ENCODE measurements at places on chromosomes 2 and 18. TPM values are rescaled to one million over a fixed set of nuclear protein-coding genes. Genes with fewer than 3 reads are reported as not detected.

DNA sequence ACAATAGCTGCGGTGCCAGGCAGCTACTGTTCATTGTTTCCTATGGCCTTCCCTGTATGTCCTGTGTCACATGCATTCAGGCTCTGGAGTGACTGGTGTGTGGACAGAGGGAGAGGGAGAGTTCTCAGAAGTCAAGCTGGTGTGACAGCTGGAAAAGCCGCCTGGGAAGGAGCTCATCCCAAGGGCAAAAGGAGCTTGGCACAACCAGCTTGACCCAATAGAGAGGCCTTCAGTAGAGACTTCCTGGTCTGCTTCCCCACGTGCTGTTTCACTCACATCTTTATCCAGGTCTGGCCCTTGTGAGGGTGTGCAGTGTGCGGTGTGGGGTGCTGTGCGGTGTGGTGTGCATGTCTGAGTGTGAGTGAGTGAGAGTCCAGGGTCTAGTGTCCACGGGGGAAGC lies 11.1 kb upstream of the NT5DC4 start:
- DNase-seq, result no peak

GRCh38 chr2:208426412-208427045 lies 19.9 kb downstream of the PTH2R start:
- DNase-seq, result no peak

DNA sequence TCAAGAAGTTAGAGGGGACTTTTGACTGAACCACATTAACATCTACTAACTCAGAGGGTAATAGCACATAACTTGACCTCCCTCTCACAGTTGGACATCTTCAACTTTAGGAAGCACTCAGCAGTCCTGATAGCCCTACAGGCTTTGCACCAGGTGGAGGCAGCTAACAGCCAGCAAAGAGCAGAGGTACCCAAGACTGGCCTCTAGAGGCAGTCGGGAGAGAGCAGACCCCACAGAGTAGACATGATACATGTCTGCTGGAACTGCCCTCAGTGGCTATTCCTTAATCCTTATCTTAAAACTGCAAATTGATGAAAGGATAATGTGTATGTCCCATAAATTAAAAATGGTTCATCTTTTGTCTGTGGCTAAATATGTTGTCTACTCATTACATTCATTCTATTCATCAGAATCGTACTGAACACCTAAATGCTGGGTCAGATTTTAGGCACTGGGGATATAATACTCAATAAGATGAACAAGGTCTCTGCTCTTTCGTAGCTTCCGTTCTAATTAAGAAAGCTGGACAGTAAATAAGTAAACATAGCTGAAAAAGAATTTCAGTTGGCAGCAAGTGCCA lies 49.8 kb downstream of the CAB39 start:
- no peak for DNase-seq

DNA sequence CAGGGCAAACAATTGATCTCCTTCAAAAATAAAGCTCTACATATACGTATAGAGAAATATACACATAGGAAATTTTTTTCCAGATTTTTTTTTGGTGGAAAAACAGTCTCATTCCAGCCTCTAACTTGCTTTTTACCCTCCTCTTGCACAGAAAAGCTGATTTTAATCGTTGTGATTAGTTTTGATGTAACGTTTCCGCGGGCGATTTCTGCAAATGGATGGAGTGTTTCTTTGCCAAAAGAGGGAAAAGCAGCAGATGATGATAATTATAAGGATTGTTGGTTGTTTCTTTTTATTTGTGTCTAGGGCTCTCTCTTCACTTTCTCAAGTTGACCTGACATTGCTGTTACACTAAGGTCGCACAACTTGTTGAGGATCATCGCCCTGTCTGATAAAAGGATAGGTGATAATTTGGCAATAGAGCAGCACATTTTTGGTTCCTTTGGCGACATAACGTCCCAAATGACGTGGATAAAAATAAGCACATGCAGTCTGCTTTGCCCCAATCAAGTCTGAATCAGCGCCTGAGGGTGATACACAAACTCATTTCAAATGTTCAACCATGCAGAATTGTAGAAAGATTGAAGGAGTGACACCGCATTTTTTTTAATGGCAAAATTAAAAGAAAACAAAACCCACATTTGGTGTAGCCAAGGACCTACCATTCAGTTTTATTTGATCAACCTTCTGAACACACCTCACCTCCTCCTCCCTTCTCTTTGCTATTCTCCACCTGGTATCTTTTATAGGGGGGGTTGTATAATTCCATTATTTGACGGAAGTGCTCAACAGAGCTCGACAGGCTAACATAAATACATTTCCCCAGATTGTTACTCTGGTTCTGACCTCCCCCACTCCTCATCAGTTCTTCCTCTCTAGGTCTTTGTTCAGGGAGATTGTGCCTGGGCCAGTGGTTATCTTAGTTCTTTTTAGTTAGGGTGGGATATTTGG lies 109.6 kb upstream of the KCTD1 start:
- no peak for DNase-seq

DNA sequence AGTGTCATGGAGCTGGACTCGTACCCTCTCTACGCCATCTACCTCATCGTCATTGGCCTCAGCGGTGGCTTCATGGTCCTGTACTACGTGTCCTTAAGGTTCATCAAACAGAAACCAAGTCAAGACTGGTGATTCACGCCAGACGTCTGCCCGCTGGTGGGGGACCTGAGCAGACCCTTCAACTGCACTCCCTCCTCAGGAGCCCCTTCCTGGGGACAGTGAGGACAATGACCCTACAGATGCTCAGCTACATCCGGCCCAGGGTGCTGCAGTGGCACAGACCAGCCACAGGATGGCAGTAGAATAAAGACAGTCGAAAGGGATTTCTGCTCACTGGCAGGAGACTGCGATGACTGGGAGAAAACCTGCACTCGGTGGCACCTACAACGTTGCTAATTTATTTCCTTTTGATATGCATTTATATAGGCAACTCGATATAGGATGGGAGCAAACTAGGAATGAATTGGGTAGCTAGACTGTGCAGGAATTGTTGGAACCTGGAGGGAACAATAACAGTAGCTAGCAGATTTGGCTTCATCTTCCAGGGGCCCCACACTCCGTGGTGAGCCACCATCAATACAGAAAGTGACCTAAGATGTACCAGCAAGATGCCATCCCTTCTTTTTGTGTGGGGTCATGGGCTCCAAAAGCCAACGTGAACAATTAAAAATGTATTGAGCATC lies 39.2 kb downstream of the ABCG8 start:
- no peak for DNase-seq

- DNase-seq, result no peak
Observed at GRCh38 chr2:23761638-23762037, 165.3 kb downstream of the ATAD2B start.

- peak; percentile 31 for DNase-seq
Observed at GRCh38 chr2:20642055-20642971, 8.6 kb downstream of the HS1BP3 start.

- DNase-seq, result no peak
Observed at GRCh38 chr2:180871649-180872048, 108.8 kb upstream of the UBE2E3 start.

GRCh38 chr2:64727843-64728463 lies 74.2 kb upstream of the SERTAD2 start:
- DNase-seq, result no peak

- no peak for DNase-seq
Observed at GRCh38 chr18:79129120-79129519, 59.9 kb downstream of the ATP9B start.

GRCh38 chr2:166334805-166335204 lies 40.9 kb downstream of the SCN9A start:
- no peak for DNase-seq

DNA sequence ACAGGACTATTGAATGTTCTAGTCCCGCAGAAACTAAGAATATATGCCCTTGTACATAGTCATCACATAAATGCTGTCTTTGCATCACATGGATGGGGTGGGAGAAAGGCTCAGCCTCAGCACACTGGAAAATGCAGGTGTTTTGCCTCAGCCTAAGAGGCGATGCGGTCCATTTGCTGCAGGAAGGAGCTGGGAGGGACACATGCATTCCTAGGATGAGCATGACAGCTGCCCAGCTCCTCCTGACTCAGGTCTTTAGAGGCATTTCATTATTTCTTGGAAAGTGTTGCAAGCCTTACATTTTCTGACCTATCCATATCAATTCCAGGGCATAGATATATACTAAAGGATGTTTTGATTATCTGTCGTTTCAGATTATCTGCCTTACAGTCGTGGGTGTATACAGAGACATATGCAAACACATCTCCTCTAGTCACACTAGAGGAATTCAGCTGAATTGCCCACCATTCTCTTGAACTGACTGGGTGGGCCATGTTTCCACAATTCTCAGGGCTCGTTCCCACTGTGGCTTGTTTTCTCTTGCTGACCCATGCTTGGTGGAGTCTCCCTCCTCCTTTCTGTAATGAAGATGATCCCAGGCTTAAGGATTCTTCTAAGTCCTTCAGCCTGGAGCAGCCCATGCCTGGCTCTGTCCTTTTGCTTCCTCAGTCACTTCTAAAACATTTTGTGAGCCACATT lies 156.9 kb downstream of the SETBP1 start:
- no peak for DNase-seq

GRCh38 chr18:58267493-58267892 lies 223.5 kb downstream of the NEDD4L start:
- no peak for DNase-seq

DNA sequence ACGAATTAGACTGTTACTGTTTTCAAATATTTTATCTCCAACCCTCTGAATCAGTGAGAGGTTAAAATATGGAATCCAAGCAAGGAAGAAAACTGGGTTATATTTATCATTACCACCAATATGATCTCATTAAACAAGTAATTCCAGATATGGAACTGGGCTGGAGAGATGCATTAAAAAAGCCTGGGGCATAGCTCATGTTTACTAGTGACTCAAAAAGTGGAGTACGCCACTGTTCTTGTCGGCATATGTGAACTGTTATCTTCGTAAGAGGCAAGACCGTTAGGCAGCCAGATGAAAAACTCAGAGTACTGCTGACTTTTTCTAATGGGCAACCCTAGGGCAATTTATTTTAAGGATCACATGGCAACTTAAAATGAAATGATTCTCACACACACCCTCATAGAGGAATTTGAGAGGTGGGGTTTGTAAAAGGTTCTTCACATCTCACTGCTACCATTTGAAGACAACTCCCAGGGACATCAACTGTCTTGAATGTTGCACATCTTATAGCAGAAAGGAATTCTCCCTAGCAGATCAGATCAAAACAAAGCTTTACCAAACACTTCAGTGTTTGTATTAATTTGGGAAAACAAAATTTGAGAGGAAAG lies 105.2 kb upstream of the TFCP2L1 start:
- no peak for DNase-seq

- no peak for DNase-seq
Observed at GRCh38 chr2:205776720-205777119, 94.4 kb downstream of the NRP2 start.

DNA sequence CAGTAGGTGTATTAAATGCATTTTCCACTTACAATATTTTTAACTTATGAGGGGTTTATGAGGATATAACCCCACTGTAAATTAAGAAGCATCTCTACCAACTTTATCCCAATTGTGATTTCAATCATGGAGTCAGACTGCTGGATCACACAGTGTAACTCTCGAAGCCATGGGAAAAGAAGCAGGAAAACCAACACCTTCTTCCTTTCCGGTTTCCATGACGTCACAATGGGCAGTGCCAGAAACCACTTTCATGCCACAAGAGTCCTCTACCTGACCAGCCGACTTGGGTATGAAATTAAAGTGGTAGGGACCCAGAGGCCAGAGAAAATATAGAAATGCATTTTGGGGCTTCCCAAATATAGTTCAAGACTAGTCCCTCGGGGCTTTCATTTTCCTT lies 4.2 kb downstream of the RNF152 start:
- DNase-seq, result no peak

- DNase-seq, result no peak
Observed at GRCh38 chr18:48975817-48976649, 25.3 kb upstream of the SMAD7 start.

- DNase-seq, result no peak
Observed at GRCh38 chr18:26424428-26425147, 123.8 kb downstream of the KCTD1 start.

- DNase-seq, result no peak
Observed at GRCh38 chr2:216047397-216047796, 34.0 kb upstream of the MREG start.

GRCh38 chr18:53790786-53791185 lies 433.7 kb downstream of the MBD2 start:
- DNase-seq, result no peak

DNA sequence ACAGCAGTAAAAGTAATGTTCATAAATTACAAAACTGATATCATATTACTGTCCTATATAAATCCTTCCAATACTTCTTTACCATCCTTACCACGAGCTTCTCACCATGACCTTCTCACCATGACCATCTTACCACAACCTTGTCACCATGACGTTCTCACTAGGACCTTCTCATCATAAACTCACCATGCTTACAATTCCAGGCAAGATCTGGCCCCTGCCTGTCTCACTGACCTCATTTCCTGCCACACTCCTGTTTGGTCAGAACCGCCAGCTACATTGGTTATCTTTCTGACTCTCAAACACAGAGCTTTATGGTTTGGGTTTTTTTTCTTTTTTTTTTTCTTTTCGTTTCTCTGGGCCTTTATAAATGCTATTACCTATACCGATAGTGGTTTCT lies 827.6 kb downstream of the RNF144A start:
- DNase-seq, result no peak

DNA sequence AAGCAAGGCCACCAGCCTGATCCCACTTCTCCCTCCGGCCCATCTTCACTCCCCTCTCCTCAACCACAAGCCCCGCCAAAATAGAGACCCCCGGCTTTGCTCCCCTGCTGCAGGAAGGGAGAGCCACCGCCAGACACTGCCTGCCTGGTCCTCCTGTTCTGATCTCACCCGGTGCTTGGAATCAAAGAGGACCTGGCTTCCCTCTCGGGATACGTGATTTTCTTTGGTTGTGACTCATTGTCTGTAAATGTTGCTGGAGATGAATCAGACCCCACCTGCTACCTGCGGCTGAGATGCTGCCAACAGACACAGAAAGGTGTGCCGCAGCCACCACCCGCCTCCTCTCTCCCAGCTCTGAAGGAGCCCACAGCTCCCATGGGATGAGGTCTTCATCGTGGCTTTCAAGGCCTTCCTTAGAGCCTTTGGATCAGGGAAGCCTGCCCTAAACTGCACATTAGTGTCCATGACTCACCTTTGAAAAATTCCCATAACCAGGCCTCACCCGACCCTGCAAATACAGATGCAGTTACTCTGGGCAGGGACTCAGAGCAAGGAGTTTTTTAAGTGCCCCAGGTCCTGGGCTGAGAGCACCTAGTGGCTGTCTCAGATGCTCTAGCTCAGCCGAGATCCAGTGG lies 79.4 kb upstream of the ZNF532 start:
- DNase-seq, result no peak

- DNase-seq, result no peak
Observed at GRCh38 chr2:56012221-56012765, 88.7 kb upstream of the EFEMP1 start.

MEP1B gene
- polyA plus RNA-seq, result 0.11 TPM

PLCD4 gene
- 63.0 TPM for polyA plus RNA-seq

KANSL3 gene
- polyA plus RNA-seq, result 32.4 TPM

KCNK3 gene
- 1.6 TPM for polyA plus RNA-seq

NTSR2 gene
- polyA plus RNA-seq, result not detected

C2orf15 gene
- 0.37 TPM for polyA plus RNA-seq

CIB4 gene
- polyA plus RNA-seq, result not detected

CFAP65 gene
- polyA plus RNA-seq, result not detected

COPS9 gene
- polyA plus RNA-seq, result 83.8 TPM

LTBP1 gene
- polyA plus RNA-seq, result 51.1 TPM

ARMC9 gene
- polyA plus RNA-seq, result 3.9 TPM

TLX2 gene
- polyA plus RNA-seq, result not detected

C2orf81 gene
- 2.2 TPM for polyA plus RNA-seq

Data from forelimb muscle (tissue), 1 donor.